Transverse colon (tissue), 4 donors: ENCODE measurements at places on chromosomes 16 and 17. TPM values are rescaled to one million over a fixed set of nuclear protein-coding genes. Genes with fewer than 3 reads are reported as not detected.
A peak's percentile ranks its signal among the peaks of the same experiment; 100 is the strongest.

DNA sequence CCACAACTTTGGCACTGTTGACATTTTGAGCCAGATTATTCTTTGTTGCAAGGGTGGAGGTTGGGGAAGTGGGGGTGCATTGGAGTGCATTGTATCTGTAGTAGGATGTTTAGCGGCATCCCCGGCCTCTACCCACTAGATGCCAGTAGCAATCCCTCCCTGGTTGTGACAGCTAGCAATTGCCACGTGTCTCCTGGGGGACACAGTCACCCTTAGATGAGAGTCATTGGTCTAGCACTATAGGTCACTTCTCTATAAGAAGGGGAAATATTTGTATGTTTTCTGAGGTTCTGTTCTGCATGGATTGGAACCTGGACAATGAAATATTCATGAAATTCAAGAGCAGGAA, 32.4 kb downstream of the MSI2 start:
- no peak for DNase-seq

DNA sequence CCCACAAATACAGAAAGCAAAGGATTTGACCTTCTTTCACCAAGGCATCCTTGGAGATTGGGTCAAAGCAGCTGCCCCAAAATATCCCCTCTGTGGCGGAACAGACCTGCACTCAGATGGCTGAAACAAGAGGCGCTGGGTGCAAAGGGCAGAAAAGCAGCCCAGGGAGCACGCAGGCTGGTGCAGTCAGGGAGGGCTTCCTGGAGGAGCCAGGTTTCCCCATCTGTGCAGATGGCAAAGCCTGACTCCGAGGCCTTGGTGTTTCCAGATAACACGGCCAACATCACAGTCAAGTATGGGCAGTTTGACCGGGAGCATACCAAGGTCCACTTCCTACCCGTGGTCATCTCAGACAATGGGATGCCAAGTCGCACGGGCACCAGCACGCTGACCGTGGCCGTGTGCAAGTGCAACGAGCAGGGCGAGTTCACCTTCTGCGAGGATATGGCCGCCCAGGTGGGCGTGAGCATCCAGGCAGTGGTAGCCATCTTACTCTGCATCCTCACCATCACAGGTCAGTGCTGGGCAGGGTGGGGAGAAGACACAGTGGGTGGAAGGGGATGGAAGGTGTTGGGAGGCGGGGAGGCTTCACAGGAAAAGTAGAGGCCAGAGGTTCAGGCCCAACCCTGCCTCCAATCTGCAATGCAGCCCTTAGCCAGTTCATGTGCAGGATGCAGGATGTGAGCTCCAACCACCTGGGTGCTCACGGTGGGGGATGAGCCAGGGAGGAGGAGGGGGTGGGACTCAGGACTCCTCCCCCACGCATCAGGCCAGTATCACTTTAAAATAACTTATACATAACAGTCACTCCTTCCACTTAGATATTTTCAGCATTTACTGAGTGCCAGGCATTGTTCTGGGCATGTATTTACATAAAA, 26.4 kb upstream of the BEAN1 start:
- DNase-seq: no peak

- DNase-seq: no peak
Measured at GRCh38 chr16:79971237-79971572, 370.7 kb upstream of the MAF start.

DNA sequence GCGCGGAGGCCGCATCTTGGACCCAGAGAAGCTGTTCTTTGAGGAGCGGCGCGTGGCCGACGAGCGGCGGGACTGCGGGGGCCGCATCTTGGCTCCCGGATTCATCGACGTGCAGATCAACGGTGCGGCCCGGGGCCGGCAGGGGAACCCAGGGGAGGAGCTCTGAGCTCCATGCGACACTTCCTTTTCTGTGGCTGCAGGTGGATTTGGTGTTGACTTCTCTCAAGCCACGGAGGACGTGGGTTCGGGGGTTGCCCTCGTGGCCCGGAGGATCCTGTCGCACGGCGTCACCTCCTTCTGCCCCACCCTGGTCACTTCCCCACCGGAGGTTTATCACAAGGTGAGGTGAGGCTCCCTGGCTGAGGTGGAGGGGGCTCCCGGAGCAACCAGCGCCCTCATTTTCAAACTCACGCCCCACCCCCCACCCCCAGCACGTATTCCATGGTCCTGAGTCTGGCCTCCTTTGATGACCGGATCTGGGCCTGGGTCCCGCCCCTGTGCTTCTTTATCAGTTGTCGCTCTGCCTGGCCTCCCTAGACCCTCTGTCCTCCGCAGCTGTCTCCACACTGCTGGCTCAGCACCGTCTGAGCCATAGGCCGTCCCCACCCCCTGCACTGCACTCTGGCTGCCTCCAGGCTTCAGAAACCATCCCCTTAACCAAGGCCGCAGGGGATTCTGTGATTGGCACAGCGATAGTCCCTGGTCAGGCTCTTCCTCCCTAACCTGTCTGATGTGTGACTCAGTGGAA, 787 bp downstream of the AMDHD2 start:
- DNase-seq: peak; percentile 59

The CXCL16 gene
- 13.0 TPM for total RNA-seq
